HepG2 (cell line): ENCODE measurements at places on chromosomes 4 and X. TPM values are rescaled to one million over a fixed set of nuclear protein-coding genes. Genes with fewer than 3 reads are reported as not detected.

- DNase-seq, result no peak
- no peaks in the 10 kb centered on the region for H3K36me3 ChIP-seq
- no peak overlapping the region for H3K4me3 ChIP-seq
- H3K27me3 ChIP-seq, result no peaks in the 10 kb centered on the region
- no peak overlapping the region for H3K27ac ChIP-seq
Measured at GRCh38 chrX:67094061-67094460, 449.8 kb upstream of the AR start.

GRCh38 chrX:38880296-38880854 is 79.1 kb downstream of the MID1IP1 start:
- no peak overlapping the region for H3K27ac ChIP-seq
- H3K4me3 ChIP-seq, result no peak overlapping the region
- H3K4me1 ChIP-seq, result no peaks in the 10 kb centered on the region
- no peaks in the 10 kb centered on the region for H3K36me3 ChIP-seq

- H3K36me3 ChIP-seq, result no peaks in the 10 kb centered on the region
- no peak for DNase-seq
- H3K4me3 ChIP-seq, result no peak overlapping the region
- H3K27me3 ChIP-seq, result no peaks in the 10 kb centered on the region
- H3K4me1 ChIP-seq, result 0 out of 2 replicates have a peak, but pooled peaks cover 20% of the 10 kb centered on the region
- no peak overlapping the region for H3K27ac ChIP-seq
Measured at GRCh38 chrX:129963729-129964128, 18.7 kb upstream of the BCORL1 start.

GRCh38 chr4:136864604-136865185 is 667.6 kb downstream of the PCDH18 start:
- H3K27me3 ChIP-seq, result no peaks in the 10 kb centered on the region
- no peaks in the 10 kb centered on the region for H3K36me3 ChIP-seq
- DNase-seq, result peak; percentile 32
- no peak overlapping the region for H3K4me3 ChIP-seq

- no peak overlapping the region for H3K4me3 ChIP-seq
- no peaks in the 10 kb centered on the region for H3K36me3 ChIP-seq
- no peak for DNase-seq
- no peaks in the 10 kb centered on the region for H3K4me1 ChIP-seq
Measured at GRCh38 chrX:150790021-150790420, 96.8 kb downstream of the MTMR1 start.

DNA sequence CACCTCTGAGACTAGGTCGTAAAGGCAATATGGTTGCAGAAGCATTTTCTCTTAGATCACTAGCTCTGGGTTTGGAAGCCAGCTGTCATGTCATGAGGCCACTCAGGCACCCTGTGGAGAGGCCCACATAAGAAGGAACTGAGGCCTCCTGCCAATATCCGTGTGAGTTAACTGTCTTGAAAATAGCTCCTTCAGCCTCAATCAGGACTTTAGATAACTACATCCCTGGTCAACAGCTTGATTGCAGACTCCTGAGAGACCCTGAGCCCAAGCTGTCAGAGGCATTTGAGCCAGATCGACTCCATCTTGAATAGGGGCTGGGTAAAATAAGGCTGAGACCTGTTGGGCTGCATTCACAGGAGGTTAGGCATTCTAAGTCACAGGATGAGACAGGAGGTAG is 15.1 kb upstream of the REPS2 start:
- H3K27me3 ChIP-seq, result no peaks in the 10 kb centered on the region
- H3K4me3 ChIP-seq, result no peak overlapping the region
- H3K27ac ChIP-seq, result no peak overlapping the region
- no peaks in the 10 kb centered on the region for H3K36me3 ChIP-seq
- H3K4me1 ChIP-seq, result no peaks in the 10 kb centered on the region
- no peak for DNase-seq

DNA sequence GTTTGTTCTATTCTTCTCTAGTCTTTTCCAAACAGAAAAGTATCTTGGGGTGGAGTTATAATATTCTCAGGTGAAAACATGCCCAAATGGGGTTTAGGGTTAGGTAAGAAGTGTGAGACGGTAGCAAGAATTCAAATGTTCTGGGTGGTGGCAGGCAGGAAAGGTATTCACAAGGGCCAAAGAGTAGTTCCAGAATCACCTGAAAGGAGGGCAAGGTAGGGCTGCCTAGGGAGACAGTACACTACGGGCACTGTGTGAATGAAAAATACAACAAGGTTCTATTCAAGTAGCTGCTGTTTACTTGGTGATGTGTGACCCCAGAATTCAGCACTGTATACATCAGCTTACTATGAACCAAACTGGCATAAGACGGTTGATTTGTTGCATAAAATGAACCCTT is 51.9 kb downstream of the NR3C2 start:
- no peaks in the 10 kb centered on the region for H3K27me3 ChIP-seq
- no peaks in the 10 kb centered on the region for H3K36me3 ChIP-seq
- H3K4me3 ChIP-seq, result no peak overlapping the region
- no peak for DNase-seq
- H3K4me1 ChIP-seq, result no peaks in the 10 kb centered on the region

DNA sequence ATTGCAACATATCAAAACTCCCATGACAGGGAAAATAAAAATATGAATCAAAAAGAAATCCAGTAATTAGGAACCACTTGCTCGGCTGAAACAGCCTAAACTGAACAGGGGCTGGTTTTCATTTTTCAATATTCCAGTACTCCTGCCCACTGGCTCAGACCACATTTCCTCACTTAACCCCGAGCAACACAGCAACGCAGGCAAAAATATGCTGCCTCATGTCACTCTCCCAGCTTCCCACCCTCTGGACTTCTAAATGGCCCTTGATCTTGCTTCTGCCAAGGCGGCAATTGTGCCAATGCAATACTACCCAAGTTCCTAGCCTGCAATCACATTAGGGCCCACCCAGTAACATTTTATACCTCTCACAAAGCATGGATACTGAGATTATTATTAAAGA is 30.6 kb downstream of the USP46 start:
- DNase-seq, result no peak
- H3K4me3 ChIP-seq, result no peak overlapping the region
- no peaks in the 10 kb centered on the region for H3K4me1 ChIP-seq
- H3K27ac ChIP-seq, result no peak overlapping the region
- no peaks in the 10 kb centered on the region for H3K27me3 ChIP-seq

DNA sequence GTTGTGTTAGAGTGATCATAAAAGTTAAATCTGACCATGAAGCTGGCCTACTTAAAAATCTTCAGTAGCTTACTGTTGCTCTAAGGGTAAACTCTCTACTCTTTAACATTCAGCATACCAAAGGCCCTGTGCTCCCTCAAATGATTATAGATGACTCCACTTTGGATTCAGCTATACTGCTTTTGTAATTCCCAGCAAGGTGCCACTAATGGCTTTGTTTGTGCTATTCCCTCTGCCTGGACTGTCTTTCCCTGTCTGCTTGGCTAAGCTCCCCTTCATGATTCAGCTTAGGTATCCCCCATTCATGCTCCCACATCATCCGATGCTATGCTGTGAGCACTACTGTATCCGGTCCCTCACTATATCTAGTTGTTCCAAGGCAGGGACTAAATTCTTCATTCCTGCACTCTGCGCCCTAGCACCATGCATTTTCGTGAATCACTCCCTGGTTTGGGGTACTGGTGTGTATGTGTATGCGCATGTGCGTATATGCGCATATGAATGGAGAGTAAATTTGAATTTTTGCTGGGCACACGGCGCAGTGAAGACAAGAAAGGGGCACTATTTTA is 453 bp upstream of the PBDC1 start:
- H3K36me3 ChIP-seq, result no peaks in the 10 kb centered on the region
- no peak for DNase-seq
- H3K27ac ChIP-seq, result peak overlapping the region; percentile 83
- H3K27me3 ChIP-seq, result no peaks in the 10 kb centered on the region
- H3K4me1 ChIP-seq, result peaks cover 22% of the 10 kb centered on the region

GRCh38 chr4:26452565-26453531 is 37.4 kb downstream of the CCKAR start:
- H3K4me3 ChIP-seq, result no peak overlapping the region
- H3K27me3 ChIP-seq, result no peaks in the 10 kb centered on the region
- DNase-seq, result no peak
- H3K4me1 ChIP-seq, result peaks cover 15% of the 10 kb centered on the region
- H3K36me3 ChIP-seq, result no peaks in the 10 kb centered on the region

GRCh38 chr4:94680176-94680862 is 77.4 kb upstream of the BMPR1B start:
- no peak overlapping the region for H3K27ac ChIP-seq
- H3K27me3 ChIP-seq, result no peaks in the 10 kb centered on the region
- DNase-seq, result no peak
- no peaks in the 10 kb centered on the region for H3K36me3 ChIP-seq
- H3K4me1 ChIP-seq, result no peaks in the 10 kb centered on the region
- H3K4me3 ChIP-seq, result no peak overlapping the region

DNA sequence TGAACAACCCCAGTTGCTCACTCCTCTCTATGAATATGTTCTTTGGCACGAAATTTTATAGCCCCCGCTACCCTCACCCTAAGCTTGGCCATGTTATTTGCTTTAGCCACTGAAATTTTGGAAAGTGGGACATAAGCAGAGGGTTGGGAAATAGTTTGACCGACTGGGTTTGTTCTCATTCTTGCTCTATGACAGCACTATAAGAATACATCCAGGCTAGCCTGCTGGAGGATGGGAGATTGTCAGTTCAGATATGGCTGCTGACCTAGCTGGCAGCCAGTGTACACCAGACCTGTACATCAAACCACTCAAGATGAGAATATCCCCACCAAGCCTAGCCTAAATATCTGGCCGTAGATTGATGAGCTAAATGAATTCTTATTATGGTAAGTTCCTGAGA is 298.1 kb downstream of the PDGFC start:
- no peaks in the 10 kb centered on the region for H3K4me1 ChIP-seq
- no peak overlapping the region for H3K4me3 ChIP-seq
- H3K36me3 ChIP-seq, result no peaks in the 10 kb centered on the region
- DNase-seq, result no peak

DNA sequence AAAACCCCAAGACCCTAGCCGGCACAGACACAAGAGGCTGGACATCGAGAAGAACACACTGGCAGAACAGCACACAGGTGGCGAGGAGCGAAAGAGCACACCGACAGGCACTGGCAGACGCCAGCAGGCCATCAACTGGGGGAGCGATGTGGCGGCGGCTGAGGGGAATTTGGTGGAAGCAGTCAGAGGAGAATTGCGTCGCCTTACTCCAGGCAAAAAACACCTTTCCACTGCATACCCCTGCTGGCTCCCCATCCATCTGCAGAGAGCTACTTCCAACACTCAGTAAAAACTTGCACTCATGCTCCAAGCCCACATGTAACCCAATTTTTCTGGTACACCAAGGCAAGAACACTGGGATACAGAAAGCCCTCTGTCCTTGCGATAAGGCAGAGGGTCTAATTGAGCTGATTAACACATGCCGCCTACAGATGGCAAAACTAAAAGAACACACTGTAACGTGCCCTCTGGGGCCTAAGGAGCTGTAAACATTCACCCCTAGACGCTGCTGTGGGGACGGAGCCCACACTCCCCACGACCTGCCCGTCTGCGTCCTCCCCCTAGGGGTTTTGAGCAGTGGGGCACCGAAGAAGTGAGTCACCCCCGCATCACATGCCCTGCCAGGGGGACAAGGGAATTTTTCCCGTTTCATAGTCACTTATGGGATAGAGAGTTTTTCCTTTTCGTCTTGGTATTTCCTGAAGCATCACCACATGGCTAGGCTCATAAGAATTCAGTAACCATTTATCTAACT is 262.3 kb downstream of the KCTD8 start:
- no peaks in the 10 kb centered on the region for H3K36me3 ChIP-seq
- H3K4me3 ChIP-seq, result no peak overlapping the region
- DNase-seq, result no peak
- no peaks in the 10 kb centered on the region for H3K4me1 ChIP-seq
- no peaks in the 10 kb centered on the region for H3K27me3 ChIP-seq
- no peak overlapping the region for H3K27ac ChIP-seq

DNA sequence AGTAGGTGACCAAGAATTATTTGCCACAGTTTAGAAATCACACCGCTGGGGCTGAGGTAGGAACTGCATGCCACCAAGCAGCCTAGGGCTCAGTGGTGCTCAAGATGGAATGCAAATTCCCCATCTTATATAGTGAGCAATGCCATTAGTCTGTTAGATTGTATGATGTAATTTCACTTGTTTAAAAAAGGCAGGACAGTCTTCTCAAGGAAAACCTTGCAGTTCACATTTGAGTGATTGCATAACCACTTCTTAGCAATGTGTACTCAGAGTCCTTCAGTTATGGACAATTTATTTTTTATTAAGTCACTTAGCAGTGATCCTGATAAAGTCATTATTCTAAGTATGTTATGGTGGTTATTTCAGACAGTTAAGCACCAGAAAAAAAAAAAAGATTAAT is 142.9 kb upstream of the SFRP2 start:
- no peaks in the 10 kb centered on the region for H3K4me1 ChIP-seq
- no peak overlapping the region for H3K4me3 ChIP-seq
- H3K27ac ChIP-seq, result no peak overlapping the region
- no peaks in the 10 kb centered on the region for H3K36me3 ChIP-seq
- H3K27me3 ChIP-seq, result no peaks in the 10 kb centered on the region; the same call in 1 of the 2 replicates

- H3K4me3 ChIP-seq, result no peak overlapping the region; the same call in 1 of the 2 replicates
- no peaks in the 10 kb centered on the region for H3K36me3 ChIP-seq
- no peaks in the 10 kb centered on the region for H3K27me3 ChIP-seq
- H3K4me1 ChIP-seq, result peaks cover 13% of the 10 kb centered on the region; the same call in 1 of the 2 replicates
- peak; percentile 36 for DNase-seq
- peak overlapping the region; percentile 46 for H3K27ac ChIP-seq
Measured at GRCh38 chrX:30612250-30612655, 34.7 kb upstream of the TASL start.

DNA sequence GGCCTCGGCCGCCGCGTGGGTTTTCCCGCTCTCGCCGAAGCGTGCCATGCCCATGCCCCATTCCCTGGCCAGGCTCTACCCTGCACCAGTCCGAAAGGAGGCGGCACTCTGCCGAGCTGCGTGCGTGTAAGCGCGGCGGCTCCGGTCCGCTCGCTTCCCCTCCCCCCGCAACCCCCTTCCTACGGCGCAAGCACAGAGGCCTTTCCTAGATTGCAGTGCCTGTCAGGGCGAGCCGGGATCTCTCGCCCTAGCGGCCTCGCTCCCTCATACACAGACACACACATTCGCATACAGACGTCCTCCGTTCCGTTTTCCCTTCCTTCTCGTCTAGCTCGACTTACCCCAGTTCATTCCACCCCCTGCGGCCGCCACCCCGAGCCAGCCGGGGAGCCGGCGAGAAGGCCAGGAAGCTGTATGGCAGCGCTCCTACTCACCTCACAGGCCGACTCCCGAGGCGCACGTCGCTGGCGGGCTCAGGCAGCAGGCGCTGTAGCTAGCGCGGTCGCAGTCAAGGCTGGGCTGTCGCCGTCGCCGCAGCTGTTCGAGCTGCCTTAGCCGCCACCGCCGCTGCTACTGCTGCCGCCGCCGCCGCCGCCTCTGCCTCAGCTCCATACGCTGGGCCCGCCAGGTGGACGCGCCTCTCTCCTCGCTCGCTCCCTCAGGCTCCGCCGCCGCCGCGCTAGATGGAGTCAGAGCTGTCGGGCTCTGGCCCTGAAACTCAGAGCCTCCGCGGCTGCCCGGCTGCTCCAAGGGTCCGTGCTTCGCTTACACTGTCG is 615 bp downstream of the NEXMIF start:
- H3K27me3 ChIP-seq, result no peaks in the 10 kb centered on the region
- H3K4me1 ChIP-seq, result no peaks in the 10 kb centered on the region
- H3K36me3 ChIP-seq, result no peaks in the 10 kb centered on the region

The GLRA3 gene
- not detected in 2 replicates for total RNA-seq

The IGFBP7 gene
- total RNA-seq, result 0.32 and 1.1 TPM in 2 replicates

The TEX13C gene
- total RNA-seq, result not detected in 2 replicates

The SLC10A4 gene
- 0.07 TPM in 1 of 2 replicates, not detected in the other for total RNA-seq

The MAGEA2B gene
- 0.09 TPM in 1 of 2 replicates, not detected in the other for total RNA-seq

The HAND2 gene
- not detected in 2 replicates for total RNA-seq

The AKAP17A gene
- total RNA-seq, result 16.8 and 26.5 TPM in 2 replicates

The POLN gene
- 0.60 and 0.93 TPM in 2 replicates for total RNA-seq

The TSPYL2 gene
- total RNA-seq, result 6.5 and 10.1 TPM in 2 replicates

The CFI gene
- total RNA-seq, result 152 and 337 TPM in 2 replicates
